Stimulated activated CD4-positive, alpha-beta T cell treated with anti-CD3 and anti-CD28 coated beads, Interleukin-1b, Interleukin-23, amount 100 ng/mL, for 24 hours (primary cell): ENCODE measurements at places on chromosomes 2 and 18.

GRCh38 chr2:130190237-130190636 is 8.0 kb downstream of the TUBA3E start:
- no peak for DNase-seq

- no peak for DNase-seq
Observed at GRCh38 chr2:228103379-228103778, 78.1 kb downstream of the SPHKAP start.

- no peak for DNase-seq
Observed at GRCh38 chr2:160666154-160667060, 172.8 kb upstream of the RBMS1 start.

DNA sequence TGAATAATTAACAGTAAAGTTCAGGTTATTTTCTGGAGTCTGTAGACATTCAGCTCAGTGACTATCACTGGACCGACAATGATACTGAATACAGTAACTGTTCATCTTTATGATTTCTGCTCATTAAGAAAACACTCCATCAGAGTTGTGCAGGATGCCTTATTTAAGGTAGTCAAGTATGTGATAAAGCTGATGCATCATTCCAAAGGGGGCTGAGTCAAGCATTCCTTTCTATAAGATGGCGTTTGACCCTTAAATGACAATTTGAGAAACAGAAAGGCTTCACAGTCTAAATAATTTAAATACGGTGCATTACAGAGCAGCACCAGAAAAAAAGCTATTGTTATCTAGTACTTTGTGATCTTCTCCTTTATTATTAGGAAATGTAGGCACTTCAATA is 131.1 kb downstream of the CDH2 start:
- DNase-seq, result no peak

DNA sequence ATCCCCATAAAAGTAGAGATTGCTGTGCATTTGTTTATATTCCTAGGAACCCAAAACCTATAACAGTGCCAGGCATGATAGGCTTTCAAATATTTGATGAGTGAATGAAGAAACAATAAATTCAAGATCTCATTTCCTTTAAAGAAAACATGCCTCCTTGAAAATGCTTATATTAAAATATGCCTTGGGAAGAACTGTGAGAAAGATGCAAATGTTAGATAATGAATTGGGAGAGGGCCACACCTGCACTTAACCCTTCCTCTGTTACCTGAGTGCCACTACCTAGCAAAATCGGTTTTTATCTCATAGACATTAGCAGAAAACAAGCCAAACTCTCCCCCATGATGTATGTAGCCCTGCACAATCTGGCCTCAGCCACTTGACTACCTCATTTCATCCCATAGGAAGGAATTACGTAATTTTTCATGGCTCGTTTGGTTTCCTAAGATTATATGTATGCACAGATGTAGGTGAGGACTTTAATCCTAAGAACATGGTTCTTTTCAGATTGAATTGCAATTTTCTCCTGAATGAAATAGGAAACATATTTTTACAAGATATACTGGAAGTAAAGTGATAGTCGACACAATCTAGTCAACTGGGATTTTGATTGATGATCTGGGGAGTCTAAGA is 25.2 kb downstream of the GULP1 start:
- no peak for DNase-seq

GRCh38 chr2:60499651-60500265 is 53.7 kb downstream of the BCL11A start:
- no peak for DNase-seq

DNA sequence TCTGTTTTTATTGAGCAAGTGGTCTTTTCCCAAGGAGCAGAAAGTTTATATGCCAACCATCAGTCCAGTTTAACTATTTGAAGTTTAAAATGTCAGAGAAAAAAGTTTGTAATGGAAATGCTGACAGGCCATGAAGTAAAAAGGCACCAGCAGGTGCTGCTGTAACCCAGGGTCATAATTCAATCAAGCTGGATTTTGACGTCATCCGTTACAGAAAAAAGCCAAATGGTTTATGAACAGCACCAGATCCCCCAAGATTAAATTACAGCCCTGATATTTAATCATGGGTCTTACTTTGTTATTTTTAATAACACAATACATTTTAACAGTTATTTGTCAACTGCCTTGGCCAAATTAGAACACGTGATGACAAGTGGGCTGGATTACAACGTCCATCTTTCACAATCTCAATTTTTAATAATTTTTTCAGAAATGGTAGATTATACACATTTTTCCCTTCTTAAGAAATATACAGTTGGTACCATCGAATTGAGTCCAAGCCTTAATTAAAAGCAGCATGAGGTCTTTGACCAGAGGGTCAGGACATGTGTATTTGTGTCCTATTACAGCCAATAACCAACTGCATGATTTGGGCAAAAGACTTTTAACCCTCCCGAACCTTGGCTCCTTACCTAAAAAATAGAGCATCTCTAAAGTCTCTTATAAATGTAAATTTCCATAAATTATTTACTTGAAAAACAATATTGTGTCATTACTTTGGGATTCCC is 10.0 kb downstream of the TCF4 start:
- no peak for DNase-seq

DNA sequence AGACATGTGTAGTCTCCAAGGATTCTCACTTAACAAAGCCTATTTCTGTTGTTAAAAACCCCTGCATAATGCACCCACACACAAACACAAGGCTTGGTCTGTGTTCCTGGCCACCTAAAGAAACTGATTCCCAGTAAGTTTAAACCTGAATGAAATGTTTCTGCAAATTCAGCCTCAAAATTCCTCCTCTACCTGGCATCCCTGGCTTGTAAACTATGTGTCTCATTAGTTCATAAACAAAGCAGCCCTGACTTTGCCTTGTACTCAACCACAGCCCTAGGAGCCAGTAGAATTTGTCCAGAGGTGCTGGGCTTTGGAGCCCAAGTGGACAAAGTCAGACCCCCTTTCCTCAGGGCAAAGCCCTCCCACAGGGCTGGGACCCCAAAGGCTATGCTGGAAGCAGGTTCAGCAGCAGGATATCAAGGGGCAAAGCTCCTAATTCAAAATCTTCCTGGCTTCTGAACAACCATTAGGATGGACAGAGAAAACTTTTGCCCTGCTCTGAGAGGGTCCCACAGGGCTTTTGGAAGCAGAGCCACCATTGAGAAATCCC is 2.6 kb upstream of the HOXD13 start:
- no peak for DNase-seq

- DNase-seq, result no peak
Observed at GRCh38 chr18:5214583-5215351, 17.7 kb upstream of the AKAIN1 start.

GRCh38 chr2:45825001-45825651 is 173.7 kb downstream of the PRKCE start:
- no peak for DNase-seq

DNA sequence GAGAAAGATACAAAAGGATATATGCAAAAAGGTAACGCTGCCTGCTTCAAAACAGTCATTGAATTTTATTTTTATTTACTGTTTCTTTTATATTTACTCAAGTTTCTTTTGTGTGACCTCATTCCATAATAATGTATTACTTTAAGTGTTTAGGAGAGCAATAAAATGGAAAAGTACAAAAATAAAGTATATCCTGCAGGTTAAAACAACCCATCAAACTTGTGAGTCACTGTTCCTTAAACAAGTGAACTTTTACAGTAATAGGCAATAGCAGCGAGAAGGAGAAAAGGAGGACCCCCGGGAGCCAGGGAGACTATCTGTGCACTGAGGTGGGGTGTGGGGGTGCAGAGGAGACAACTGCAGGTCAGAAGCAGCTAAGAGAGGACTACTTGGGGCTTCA is 124.5 kb downstream of the EN1 start:
- DNase-seq, result no peak

DNA sequence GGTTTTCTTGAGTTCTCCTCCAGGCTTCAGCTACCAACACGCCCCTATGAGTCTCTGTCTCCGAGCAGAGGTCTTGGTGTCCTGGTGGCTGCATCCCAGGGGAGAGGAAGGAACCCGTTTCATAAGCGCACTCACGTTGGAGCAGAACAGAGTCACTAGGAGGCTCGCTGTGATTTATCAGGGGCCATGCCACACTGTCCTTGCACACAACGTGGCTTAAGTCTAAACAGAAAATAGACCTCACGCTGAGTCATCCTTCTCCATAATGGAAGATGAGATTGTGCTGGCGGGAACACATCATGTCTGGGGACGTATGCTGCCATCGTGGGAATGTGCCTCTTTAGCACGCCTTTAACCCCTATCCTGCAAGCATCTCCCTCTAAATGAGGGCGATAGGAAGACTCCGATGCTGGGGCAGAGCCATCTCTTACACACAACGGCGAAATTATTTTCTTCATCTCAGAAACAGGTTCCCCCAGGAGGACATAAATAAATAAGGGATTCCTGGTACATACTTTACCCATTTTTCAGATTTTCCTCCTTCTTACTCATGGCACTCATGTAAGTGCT is 211.4 kb downstream of the KLHL29 start:
- DNase-seq, result no peak

DNA sequence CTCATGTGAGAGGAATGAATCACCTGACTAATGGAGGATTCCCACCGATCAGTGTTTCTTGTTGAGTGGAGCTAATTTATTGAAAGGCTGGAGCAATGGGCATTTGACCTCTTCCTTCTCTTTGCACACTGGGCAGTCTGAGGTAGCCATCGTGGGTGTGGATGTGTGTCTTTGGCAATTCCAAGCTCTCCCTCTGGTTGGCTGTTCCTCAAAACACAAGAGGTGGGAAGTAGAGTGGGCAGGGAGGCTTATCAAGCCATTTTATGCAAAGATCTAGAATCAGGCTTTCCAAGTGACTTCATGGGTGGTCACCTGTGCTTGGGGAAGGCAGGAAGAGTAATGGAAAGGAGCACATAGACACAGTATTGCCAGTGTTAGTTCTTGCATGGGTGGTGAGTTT is 154.8 kb downstream of the INSIG2 start:
- DNase-seq, result no peak

- DNase-seq, result no peak
Observed at GRCh38 chr2:53785366-53785765, 1.4 kb downstream of the ASB3 start.

GRCh38 chr2:180122874-180123273 is 115.8 kb upstream of the CWC22 start:
- no peak for DNase-seq

- DNase-seq, result no peak
Observed at GRCh38 chr18:35121531-35121930, 80.3 kb downstream of the MAPRE2 start.

DNA sequence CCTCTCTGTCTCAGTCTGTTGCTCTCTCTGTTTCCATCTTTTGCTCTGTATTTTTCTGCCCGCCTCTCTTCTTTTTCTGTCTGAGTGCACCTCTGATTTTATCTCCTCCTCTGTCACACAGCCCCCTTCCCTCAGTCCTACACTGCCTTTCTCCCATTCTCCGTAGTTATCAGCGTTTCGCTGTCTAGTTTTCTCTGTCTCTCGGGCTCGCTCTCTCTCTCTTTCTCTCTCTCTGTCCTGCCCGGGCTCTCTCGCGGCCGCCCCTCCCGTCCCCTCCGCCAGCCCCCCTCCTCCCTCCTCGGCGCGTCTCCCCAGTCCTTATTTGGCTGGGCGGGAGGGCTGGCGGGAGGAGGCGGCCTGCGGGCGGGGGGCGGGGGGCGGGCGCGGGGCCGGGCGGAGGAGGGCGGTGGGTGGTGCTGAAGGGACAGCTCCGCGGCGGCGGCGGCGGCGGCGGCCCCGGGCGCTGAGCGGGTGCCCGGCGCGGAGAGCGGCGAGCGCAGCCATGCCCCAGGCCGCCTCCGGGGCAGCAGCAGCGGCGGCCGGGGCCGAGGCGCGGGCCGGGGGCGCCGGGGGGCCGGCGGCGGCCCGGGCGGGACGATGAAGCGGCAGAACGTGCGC is at the start of gene KCNK3:
KCNK3 (plus strand) TSS at position 444 of the 618 bp plus-strand sequence; CDS start at position 598, 154 bp downstream.
- peak; percentile 6 for DNase-seq

- DNase-seq, result no peak
Observed at GRCh38 chr2:86286516-86286915, 50.9 kb downstream of the REEP1 start.

DNA sequence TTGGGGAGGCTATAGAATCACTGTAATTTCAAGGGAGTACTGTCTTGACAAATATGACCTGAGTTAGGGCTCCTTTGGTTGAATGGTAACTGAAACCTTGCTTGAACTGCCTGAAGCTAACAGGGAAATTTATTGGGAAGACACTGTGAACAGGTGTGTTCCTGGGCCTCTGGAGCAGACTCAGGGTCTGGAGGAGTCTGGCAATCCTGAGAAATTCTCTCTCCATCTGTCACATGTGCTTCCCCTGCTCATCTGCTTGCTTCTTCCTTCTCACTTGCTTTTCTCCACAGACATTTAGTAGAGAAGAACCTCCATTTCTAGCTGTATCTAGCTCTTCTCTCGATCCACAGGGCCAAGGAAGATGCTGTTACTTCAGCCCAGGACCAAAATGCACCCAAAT is 476.5 kb downstream of the LRP1B start:
- DNase-seq, result no peak

DNA sequence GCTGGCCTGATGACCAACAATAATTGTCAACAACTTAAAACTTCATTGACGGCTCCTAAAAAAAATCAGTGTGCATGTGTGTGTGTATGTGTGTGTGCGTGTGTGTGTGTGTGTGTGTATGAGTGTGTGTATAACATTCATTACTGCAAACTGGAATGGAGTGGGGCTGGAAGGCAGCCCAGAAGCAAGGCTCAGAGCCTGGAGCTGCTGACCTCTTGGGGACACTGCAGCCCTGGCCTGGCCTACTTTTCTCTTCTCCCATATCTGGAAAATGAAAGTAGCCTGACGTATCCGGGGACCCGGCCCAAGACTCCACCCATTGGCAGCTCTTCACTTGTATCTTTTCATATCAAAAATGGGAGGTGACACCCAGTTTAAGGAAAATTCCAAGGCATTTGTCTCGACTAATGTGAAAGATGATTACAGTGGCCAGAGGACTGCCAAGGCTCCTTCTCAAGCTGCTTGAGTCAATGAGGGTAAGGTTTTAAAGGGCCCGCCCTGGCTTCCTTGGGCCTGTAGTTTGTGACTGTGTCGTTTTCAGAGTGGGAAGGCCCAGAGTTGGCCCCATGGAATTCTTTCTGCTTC is 72.4 kb upstream of the IL1R1 start:
- no peak for DNase-seq

DNA sequence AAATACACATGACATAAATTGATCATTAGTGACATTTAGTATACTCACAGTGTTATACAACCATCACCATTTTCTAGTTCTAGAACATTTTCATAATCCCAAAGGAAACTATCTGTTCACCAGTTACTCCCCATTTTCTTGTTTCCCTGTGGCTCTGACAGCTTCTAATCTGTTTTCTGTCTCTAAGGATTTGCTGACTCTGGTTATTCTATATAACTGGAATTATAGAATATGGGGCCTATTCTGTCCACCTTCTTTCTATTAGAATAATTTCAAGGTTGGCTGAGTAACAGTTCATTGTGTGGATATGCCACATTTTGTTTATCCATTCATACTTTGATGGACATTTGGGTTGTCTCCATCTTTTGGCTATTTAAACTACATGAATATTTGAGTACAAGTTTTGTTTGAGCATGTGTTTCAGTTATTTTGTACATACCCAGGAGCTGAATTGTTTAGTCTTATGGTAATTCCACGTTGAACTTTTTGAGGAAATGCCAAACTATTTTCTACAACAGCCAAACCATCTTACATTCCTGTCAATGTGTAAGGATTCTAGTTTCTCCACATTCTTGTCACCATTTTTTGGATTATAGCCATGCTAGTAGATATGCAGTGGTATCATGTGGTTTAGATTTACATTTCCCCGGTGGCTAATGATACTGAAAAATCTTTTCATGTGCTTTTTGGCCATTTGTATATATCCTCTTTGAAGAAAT is 20.5 kb downstream of the KIAA1328 start:
- no peak for DNase-seq
